RWPE1 (cell line): ENCODE measurements at places on chromosomes 2 and 18.

- no peak for DNase-seq
These were observed 20.4 kb upstream of the DAPL1 start for GRCh38 chr2:158774681-158775080.

DNA sequence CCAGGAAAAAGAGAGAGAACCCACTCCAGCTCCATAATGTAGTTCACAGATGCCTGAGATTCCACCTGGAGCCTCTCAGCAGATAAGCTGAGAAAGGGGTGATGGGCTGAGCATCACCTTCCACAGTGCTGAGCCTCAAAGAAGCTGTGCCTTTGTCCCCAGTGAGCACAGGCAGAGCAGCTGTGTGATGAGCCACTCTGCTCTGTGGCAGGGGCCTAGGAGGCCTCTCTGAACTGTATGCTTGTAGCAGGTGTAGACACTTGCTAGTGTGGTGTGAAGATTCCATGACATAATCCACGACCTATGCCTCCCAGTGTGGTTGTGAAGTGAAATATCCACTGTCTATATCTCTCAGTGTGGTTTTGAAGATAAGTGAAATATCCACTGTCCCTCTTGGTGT lies 70.4 kb upstream of the MGAT4A start:
- DNase-seq, result no peak

DNA sequence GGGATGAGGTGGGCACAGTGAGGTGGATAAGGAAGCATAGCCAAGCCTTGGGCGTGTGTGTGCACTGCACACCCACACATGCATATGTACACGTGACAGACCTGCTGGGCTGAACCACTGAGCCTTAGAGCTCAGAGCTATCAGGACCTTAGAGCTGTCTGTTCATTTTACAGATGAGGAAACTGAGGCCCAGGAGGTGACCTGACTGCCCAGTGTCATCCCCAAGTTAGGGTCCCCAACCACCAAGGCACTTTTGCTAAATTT lies 8.2 kb upstream of the SNED1 start:
- DNase-seq, result no peak

DNA sequence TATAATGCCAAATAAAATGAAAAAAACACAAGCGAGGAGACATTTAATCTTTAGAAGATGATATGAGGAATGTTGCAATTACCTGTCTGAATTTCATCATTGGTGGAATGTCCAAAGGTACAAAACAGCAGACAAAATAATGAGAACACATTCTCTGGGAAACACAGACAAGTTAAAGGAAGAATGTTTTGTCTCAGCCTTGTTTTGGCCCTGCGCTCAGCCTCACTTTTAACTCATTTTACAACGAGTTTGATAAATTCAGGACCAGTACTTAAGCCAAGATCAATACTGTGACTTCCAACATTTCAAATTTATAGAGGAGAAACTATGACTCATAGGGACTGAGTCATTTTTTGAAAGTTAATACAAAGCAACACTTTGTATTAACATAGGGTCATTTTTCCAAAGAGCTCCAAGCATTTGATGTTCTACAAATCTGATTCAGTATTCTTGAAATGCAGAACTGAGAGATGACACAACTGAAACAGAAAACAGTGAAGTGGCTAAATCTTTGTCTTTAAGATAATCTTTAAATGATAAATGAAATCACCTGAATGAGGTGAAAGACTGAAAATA lies 833.2 kb upstream of the CHAC2 start:
- peak; percentile 72 for DNase-seq

DNA sequence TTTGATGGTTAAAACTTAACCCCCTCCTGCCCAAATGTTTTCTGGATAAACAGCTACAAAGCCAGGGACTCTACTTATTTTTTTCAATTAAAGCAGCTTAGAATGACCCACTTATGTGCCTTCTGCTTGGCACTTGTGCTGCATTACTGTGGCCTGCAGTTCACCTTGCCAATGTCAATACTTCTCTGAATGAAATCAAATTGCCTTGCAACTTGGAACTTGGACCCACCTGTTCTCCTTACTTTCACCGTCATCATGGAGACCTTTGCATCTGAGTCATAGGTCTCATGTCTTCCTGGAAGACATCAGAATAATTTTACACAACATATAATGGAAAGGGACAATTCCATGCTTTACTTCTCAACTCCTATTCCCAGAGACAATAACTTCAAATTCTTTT lies 92.1 kb upstream of the FHL2 start:
- no peak for DNase-seq

DNA sequence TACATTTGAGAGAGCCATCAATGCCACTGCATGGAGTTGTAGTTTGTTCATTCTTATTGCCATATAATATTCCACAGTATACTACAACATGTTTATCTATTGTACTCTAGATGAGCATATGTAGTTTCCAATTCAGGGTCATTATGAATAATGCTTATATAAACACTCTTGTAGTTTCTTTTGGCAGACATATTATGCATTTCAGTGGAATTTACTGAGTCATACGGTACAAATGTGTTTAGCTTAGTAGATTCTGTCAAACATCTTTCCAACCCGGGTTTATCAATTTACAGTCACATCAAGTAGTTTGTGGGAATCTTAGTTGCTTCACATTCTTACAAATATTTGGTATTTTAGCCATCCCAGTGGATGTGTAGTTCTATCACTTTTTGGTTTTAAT lies 161.1 kb downstream of the KCNH7 start:
- DNase-seq, result no peak

DNA sequence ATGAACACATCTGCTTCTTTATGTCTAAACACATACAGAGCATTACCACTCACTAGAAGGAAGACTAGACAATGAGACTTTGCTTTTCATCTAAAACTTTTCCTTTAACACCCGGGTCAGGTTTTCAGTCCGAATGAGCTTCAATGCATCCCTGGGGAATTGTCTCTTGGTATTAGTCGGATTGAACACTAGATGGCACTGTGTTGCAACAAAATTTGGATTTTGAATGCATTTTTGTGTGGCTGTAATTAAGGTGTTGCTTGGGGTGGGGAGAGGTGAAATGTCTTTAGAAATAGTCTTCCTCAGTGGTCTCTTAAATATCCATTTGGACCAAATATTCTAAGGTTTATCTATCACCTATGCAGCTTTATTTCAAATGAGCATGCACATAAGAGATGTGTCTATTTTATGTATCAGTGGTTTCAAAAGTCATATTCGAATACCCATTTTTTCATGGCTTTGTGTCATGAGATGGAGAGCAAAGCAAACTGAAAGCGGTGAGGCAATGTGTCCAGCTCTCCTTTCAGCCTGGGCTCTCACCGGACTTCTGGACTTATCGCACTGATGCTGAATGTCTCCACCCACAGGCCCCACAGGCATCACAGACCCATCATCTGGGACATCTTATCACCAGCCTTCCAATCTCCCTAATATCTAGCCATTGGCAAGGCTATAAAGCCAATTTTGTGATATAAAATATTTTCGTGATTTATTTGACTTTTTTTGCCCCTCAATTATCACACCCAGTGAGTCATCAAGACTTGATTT lies 510.3 kb downstream of the RNF144A start:
- DNase-seq, result peak; percentile 49

DNA sequence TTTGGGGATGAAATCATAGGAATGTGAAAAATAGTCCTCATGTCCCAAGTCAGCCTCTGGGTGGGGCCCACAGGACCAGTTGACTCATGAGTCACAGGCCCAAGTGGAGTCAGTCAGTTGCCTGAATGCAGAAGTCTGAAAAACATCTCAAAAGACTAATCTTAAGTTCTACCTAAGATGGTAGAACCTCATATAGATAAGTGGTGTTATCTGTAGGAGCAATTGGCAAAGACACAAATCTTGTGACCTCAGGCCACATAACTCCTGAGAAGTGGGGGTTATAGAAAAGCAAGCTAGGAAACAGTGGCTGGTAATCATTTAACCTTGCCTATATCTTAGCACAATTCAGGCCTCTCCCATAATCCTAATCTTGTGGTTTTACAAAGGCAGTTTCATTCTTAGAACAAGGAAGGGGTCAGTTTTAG lies 257.1 kb upstream of the SPOPL start:
- DNase-seq, result no peak

GRCh38 chr2:46550686-46551404 lies 71.5 kb downstream of the TMEM247 start:
- DNase-seq, result no peak

- DNase-seq, result no peak
These were observed 663.6 kb upstream of the NRXN1 start for GRCh38 chr2:51695531-51695930.

- DNase-seq, result no peak
These were observed 10.4 kb downstream of the SERPINB12 start for GRCh38 chr18:63552581-63552980.

- peak; percentile 26 for DNase-seq
These were observed 2.1 kb downstream of the PDIA6 start for GRCh38 chr2:10810202-10811161.

DNA sequence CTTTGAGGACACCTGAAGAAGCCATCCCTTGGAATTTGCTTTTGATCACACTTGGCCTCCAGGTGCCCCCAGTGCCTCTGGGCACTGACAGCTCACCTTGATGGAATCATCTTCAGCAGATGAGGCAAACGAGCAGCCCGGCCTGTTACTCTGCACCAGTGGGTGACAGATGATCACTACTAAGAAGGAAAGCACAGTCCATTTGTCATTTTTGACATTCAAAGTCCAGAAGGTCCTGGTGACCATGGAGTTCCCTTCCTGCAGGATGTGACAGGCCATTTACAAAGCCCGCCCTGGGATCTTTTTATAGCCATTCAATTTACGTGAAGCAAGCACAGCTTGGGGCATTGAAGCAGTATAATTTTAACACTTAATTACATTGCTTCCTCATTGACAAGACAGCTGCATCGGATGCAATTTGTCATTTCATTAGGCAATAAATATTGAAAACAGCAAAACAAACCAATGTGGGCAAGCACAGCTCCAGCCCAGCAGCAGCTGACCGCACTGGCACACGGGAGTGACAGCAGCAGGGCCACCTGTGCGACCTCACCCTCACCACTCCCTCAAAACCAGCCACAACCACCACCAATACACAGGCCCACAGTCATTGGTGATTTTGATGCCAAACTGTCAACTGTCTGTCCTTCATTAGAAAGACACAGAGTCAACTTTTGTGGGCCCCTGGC lies 76.0 kb upstream of the SLC66A3 start:
- peak; percentile 16 for DNase-seq

DNA sequence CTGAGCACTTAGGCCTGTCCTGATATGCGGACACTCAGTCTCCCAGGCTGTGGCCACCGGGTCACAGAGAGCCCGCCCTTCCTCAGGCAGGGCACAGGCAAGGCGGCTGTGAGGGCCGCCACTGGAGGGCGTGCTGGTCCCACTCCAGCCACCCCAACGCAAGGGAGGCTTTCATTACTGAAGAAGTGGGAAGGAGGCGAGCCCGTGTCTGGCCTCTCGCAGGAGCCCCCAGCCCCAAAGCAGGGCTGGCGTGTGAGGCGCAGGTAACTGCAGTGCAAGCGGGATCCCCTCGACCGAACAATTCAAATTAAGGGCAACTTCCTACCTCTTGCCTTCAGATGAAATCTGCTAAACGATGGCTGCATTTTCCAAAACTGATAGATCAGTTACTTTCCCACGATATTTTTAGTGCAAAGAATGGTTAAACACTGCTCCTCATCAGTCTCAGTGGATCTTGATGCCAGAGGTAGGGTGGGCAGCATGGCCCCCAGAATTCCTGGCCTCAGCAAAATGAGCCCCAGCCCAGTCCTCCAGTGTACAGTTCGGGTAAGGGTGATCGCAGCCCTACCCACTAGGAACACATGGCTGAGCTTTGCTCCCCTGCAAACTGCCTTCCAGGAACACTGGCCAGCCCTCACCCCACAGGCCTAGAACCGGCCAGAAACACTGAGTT lies 97.2 kb downstream of the SEPTIN10 start:
- DNase-seq, result peak; percentile 58

- no peak for DNase-seq
These were observed 4.6 kb upstream of the FMNL2 start for GRCh38 chr2:152330235-152330866.

GRCh38 chr2:98334439-98335078 lies 11.7 kb upstream of the CNGA3 start:
- DNase-seq, result peak; percentile 74

DNA sequence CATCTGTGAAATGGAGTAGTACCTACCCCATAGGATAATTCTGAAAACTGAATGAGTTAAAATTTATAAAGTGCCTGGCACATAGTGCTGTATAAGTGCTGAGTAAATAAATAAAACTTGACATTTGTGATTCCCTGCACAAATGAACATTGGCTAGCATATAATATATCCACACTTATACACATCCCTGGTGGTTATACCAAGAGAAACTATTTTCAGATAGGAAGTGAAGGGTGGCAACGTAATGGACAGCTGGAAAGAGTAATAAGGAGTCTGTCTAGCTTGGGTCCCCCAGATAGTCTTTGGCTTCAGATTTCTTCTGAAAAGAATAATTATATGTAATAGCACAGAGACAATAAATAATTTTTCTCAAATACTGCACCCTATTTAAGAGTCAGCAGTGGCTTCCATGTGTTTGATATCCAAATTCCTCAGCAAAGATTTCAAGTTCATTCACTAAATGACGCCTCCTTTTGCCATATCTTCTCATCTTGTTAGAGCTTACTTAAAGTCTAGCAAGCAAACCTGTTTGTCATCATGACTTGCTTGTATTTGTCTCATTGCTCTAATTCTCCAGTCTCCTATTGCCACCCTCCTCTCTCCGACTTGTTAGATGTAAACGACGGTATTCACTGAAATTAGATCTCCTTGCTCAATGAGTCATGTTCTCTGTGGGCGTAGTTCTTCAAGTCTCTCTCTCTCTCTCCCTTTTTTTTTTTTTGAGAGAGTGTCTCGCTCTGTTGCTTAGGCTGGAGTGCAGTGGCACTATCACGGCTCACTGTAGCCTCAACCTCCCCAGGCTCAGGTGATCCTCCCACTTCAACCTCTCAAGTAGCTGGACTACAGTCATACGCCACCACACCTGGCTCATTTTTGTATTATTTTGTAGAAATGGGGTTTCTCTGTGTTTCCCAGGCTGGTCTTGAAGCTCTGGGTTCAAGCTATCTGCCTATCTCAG lies 8.7 kb upstream of the ADGRF3 start:
- DNase-seq, result peak; percentile 86

DNA sequence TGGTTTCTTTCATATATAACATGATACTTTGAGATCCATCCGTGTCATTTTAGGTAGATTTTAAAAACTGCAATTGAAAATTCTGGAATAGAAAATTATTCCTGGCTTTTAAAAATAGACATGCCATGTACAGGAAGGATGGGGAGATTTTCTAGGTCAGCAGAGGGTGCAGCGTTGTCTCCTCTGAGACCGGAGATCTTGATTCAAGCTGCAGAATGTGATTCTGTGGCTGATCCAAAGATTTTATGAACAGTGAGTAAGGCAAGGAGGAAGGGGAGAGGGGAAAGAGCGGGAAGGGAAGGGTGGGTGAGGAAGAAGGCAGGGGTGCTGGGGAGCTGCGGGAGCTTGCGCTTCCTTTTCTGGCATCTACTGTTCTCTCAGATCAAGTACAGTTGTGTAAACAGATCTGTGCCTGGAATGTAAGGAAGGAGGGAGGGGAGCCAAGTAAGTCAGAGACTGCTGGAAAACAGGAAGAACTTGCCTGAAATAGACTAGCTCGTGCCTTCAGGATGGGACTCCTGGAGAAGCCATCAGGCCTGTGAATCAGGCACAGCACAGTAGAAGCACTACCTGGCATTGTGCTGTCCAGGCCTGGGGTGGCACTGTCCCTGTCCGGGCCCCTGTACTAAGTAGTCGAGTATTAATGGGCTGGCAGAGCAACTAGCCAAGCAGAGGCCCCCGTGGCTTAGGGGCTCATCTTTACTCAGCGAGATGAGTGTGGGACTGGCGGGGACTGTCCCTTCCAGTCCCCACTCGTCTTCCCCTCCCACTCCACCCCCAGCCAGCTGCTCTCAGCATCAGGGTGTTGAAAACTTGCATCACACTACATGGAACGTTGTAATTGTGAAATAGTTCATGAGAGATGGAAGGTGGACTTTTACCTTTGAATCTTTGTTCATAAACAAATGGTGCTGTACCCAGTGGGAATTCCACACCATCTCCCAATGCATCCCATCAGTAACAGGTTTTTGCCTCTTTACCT lies 163.5 kb downstream of the UXS1 start:
- DNase-seq, result no peak
